Retina (tissue), 1 donor: ENCODE measurements at places on chromosomes 1 and 21.

GRCh38 chr1:160466961-160467360, 56.1 kb downstream of the SLAMF6 start:
- DNase-seq = no peak

GRCh38 chr1:8866792-8867415, 11.6 kb downstream of the ENO1 start:
- DNase-seq = no peak

GRCh38 chr1:71850936-71851335, 431.4 kb downstream of the NEGR1 start:
- no peak for DNase-seq

GRCh38 chr1:159851407-159851806, 11.1 kb downstream of the VSIG8 start:
- DNase-seq = no peak

GRCh38 chr1:52345252-52345651, 20.8 kb downstream of the CC2D1B start:
- DNase-seq = no peak

DNA sequence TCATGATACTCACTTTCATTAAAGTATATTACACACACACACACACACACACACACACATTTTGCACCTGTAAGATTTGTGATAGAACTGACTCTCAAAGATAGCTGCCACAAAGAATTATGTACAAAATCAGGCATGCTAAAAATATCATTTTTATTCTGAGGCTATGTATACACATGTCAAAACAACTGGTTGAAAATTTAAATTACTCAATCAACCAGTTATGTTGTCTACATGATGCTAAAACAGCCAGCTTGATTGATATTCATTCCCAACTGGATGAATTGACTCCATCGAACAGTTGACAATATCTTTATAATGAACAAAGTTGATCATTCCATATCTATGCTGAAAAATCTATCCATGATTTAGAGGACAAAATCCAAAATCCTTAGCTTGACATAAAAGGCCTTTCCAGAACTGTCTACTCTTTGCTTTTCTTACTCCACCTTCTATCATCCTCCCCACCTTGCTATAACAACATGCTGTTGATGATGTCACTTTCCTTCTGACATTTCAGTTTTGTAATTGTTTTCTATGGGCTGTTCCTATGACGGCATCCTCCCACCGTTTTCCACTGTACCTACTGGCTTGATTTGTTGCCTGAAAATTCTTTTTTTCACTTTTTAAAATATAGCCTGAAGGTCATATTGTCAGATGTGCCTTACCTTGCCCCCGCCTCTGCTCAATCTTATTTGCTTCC, 321.5 kb upstream of the OLFM3 start:
- DNase-seq = no peak
